DMS153 (cell line): ENCODE measurements at places on chromosomes 11 and 22.

- peak; percentile 26 for DNase-seq
Observed at GRCh38 chr22:32660292-32660691, 141.2 kb upstream of the TIMP3 start.

GRCh38 chr11:253160-253885, 16.5 kb downstream of the PSMD13 start:
- no peak for DNase-seq

- DNase-seq = no peak
Observed at GRCh38 chr22:28599693-28600092, 79.9 kb downstream of the TTC28 start.

GRCh38 chr11:132082566-132082965, 712.2 kb downstream of the NTM start:
- no peak for DNase-seq

DNA sequence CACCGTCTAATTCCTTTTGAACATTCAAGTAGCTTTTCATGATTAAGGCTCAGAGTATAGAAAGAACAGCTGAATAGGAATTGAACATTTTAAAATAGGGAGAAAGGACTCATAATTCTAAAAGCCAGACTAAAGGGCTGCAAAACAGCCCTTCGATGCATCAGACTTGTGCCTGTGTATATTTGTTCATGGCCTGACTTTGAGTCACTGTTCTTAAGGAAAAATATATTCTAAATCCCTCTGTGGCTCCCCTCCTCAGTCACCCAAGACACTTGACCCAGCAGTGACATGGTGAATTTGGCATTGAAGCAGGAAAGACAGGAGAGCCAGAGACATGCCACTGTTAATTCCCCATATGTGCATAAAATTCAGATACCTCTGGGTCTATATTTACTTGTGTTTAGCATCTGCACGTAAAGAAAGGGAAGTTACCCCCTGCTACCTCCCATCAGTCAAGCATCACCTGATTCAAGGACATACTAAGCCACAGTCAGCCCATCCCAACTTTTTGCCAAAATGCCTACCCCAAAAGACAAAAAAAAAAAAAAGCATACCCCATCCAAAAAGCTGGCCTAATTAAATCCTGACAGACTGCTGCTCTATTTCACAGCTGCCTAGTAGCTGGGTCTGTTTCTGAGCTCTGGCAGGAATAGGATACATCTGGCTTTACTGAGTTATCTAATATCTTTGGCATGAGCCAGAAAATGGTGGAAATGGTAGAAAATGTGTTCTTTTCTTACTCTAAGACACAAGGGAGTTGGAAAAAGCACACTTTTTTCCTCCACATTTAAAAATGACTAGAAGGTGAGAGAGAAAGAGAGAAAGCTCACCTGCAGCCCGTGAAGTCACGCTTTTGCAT, 93.5 kb downstream of the COMMD9 start:
- no peak for DNase-seq

DNA sequence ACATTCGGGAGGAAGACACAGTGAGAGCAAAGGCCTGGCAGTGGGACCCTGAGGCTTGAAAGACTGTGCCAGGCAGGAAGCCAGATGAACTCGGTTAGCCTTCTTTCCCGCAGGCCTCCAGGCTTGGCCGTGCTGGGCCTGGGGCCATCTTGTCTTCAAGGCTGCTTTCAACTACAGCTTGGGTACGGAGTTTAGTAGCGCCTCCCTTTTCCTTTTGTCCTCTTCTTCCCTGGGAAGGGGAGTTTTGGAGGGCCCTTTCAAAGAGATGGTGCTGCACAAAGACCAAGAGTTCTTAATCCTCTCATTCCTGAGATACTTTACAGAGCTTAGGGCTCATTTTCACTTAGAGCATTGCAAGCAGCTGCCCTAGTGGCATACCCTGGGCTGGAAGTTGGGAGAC, 87.5 kb downstream of the TP53I11 start:
- DNase-seq = no peak
